AG08395 (cell line): ENCODE measurements at places on chromosomes 13 and 19.

- DNase-seq, result no peak
Measured at GRCh38 chr13:59343993-59344822, 819.5 kb downstream of the DIAPH3 start.

GRCh38 chr13:106357198-106357597, 178.3 kb downstream of the EFNB2 start:
- DNase-seq, result peak; percentile 64

GRCh38 chr13:98517576-98518310, 59.2 kb downstream of the STK24 start:
- DNase-seq, result no peak

GRCh38 chr19:32910874-32911273, 41.3 kb upstream of the SLC7A9 start:
- DNase-seq, result no peak

GRCh38 chr13:53052675-53053074, 24.1 kb downstream of the OLFM4 start:
- DNase-seq, result no peak

- DNase-seq, result no peak
Measured at GRCh38 chr13:42673677-42674076, 99.7 kb downstream of the TNFSF11 start.

GRCh38 chr13:74867460-74867859, 614.5 kb downstream of the TBC1D4 start:
- DNase-seq, result peak; percentile 3

DNA sequence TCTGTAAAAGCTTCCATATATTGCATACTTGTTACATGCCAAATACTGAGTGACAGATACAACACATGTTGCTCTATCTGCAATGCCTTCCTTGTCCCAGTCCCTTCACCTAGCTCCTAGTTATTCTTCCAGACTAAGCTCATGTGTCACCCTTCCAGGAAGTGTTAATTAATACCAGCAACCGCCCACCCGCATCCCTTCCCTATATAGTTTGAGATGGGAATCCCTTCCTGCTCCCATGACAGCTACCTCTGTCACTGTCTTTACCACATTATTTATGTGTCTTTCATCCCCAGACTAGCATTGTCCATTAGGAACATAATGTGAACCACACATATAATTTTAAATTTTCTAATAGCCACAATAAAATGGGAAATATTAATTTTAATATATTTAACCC, 49.5 kb upstream of the FRY start:
- no peak for DNase-seq

GRCh38 chr19:1661995-1662394, 9.6 kb upstream of the TCF3 start:
- DNase-seq, result no peak

- no peak for DNase-seq
Measured at GRCh38 chr19:4360081-4360569, 16.8 kb downstream of the MPND start.

DNA sequence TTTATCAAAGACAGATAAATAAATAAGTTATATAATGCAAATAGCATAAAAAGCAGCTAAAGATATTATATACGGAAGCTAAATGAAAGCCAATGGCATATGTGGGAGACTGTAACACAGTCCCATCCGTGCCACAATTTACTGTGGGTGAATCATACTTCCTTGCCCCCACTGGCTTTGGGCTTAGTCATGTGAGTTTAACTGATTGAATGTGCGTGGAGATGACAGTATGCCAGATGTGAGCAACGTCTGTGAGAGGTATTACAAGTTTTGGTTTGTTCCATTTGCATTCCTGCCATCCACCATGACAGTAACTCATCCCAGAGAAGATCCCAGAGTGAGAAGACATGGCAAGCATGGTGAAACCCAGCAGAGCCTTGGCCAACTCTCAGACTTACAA, 340.0 kb downstream of the SUCLA2 start:
- peak; percentile 82 for DNase-seq

DNA sequence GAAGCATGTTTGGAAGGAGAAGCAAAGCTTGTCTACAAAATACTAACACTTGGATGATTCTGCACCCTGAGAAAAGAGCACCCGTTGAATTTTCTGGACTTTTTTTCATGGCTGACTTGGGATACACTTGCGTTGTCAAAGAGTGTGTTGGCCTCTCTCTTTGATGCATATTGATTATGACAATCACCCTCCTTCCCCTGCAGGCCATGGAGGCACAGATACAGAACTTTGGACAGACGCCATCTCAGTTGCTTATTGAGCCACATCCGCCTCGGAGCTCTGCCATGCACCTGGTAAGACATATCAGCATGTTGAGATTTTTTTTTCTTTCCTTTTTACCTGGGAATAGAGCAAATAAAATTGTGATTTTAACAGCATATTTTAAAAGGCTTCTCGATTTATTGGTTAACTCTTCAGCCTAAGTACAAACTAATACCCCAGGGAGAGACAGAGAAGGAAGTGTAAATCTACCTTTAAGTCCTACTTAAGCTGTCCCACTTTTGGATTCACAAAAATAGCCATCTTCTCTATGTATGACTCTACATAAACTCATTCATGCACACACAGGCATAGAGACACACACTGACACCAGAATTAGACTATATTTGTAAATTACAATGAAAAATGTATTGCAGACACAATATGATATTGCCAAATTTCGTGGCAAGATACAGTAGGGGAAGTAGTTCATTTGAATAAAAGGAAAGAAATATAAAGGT, 169.7 kb upstream of the MAB21L1 start:
- DNase-seq, result no peak

GRCh38 chr13:111202156-111202621, 87.1 kb downstream of the ARHGEF7 start:
- no peak for DNase-seq

DNA sequence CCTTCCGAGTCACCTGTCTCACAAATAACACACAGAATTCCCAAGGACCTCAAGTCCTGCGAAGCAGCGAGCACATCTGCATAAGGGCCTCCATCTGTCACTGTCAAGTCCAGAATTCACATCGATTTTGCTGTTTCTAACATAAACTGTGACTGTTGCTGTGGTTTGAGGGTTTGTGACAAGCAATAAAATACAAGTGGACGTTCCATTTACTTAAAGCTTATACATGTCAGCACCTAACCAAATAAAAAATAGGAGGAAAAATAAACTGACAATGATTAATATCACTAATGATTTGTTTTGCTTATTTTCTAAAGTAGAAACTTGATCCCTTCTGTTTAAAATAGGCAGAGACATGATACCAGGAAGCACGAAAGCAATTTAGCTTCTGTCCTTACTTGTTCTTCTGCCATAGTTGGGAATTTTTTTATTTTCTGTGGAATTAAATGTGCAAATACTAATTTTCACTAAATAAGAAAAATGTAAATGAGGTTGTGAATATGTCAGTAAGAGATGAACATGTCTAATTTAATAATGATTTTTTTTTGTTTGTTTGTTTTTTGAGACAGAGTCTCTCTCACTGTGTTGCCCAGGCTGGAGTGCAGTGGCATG, 279.1 kb downstream of the FGF9 start:
- DNase-seq, result no peak

GRCh38 chr19:3959766-3960131, 11.2 kb downstream of the DAPK3 start:
- no peak for DNase-seq

- no peak for DNase-seq
Measured at GRCh38 chr19:8481201-8481600, 21.2 kb downstream of the PRAM1 start.

GRCh38 chr13:30915691-30916541, 9.8 kb downstream of the MEDAG start:
- DNase-seq, result no peak

DNA sequence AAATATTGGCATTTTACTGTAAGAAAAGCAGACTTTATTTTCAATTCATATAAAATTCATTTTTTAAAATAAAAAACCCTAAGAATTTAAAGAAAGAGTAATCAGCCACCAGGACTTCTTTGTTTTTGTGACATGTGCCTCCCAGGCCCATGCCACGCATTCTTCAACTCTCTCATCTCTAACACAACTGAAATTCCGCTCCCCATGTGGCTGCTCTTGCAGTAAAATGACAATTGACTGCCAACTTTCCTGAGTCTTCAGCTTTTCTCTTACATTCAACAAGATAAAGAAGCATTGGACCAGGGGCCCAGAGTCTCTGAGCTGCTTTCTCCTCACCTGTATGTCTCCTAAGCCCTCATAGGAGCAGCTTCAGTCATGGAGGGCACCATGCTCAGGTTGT, 372.1 kb downstream of the UQCRFS1 start:
- no peak for DNase-seq

- no peak for DNase-seq
Measured at GRCh38 chr13:54232700-54233099, 1204.1 kb downstream of the OLFM4 start.

GRCh38 chr13:70336866-70337265, 228.6 kb upstream of the KLHL1 start:
- DNase-seq, result no peak

DNA sequence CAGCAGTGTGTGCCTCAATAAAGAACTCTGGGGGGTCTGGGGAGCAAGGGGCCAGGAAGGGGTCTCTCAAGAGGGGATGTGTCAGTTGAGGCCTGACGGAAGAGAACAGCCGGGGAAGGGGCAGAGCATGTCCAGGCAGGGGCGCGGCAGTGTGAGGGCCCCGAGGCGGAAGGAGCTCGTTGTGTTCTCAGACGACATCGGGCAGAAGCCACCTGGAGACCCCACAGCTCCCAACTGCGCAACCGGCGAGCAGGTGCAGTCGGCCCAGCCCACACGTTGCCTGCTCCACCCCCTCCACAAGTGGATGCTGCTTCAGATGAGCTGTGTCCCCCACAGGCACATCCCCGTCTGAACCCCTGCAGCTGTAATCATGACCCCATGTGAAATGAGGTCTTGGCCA, 4.9 kb downstream of the CACTIN start:
- no peak for DNase-seq

- DNase-seq, result peak; percentile 1
Measured at GRCh38 chr13:68834375-68834774, 1273.3 kb upstream of the ATXN8OS start.

GRCh38 chr13:36619535-36619934, 54.3 kb upstream of the SERTM1 start:
- no peak for DNase-seq

DNA sequence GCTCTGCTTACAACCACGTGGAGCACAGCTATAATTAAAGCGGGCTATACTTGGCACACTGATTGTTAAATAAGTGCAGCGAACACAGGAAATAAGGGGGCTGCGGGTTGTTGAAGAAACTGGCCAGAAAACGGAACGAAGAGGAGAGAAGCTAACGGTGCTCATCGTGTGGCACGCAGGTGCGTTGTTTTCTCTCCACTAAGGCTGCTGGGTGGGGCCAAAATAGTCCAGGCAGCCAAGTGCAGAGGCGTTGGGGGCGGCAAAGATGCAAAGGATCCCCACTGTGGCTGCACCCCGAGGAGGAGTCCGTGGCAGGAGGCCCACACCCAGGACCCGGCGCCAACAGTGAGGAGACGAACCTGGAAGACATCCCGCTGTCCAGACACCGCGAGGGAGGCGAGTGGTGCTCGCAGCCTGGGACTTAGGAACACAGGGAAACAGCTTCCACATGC, 8.1 kb upstream of the ARL11 start:
- no peak for DNase-seq

DNA sequence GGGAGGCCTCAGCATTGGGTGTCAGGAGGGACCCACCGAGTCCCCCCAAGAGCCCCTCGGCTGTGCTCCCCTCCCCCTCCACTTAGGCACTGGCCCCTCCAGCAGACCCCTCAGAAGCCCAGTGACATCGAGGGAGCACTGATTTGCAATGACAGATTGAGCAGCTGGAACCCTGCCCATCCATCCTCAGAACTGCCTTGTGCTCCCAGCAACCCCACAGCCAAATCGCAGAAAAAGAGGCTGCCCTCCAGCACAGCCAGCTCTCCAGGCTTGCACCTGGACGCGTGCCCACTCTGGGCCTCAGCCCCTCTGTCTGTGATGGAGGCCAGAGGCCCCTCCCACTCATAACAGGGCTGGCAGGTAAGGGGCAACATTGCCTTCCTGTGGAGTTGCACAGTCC, 123.2 kb upstream of the VSTM2B start:
- no peak for DNase-seq

DNA sequence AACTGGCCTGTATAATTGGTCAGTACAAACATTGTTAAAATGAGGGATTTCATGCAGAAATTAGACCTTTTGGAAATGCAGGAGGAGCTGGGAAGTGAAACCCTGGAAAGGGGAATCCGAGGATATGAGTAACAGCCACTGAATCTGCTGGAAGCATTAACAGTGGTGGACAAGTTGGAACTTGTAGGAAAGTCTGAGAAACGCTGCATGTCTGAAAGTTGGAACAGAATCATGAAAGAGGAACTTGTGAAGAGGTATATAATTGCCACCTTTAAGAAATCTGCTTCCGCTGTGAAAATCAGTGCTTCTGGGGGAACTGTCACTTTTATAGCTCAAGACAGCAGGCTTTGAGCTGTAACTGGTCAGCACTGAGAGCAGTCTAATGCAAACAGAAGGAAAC, 716.5 kb upstream of the PRR20A start:
- no peak for DNase-seq

- no peak for DNase-seq
Measured at GRCh38 chr13:112966776-112967175, 2.2 kb upstream of the MCF2L start.

GRCh38 chr19:5567360-5567969, at the start of gene TINCR:
TSS of gene TINCR (minus strand) at chr19:5567953.
- no peak for DNase-seq

- no peak for DNase-seq
Measured at GRCh38 chr13:29482504-29482903, 113.0 kb downstream of the SLC7A1 start.

DNA sequence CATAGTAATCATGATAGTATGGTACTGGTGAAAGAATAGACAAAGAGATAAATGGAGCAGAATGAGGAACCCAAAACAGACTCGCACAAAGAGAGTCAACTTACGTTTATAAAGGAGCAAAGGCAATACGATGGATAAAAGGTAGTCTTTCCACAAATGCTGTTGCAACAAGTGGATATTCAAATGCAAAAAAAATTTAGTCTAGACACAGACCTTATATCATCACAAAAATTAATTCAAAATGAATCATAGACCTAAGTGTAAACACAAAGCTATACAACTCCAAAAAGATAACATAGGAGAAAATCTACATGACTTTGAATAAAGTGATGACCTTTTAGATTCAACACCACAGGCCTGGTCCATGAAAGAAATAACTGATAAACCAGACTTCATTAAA, 131.6 kb downstream of the KL start:
- no peak for DNase-seq

GRCh38 chr13:24692561-24692960, 12.4 kb downstream of the ATP12A start:
- DNase-seq, result peak; percentile 89

DNA sequence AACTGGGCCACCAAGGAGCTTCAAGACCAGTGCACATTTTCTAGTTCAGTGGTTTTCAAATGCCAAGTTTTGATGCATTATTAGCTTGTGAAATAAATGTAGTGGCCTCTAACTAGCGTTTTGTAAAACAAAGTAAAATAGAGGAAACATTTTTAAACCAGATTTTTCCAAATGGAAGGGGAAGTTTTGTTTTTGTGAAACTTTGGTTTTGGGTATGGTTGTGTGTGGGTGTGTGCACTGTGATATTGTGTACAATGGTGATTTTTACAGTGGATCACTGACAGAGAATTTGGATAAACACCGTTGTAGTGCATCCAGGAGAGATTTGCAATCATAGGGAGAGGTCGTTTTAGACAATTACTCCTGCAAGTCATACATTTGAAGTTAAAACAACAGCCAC, 108.9 kb downstream of the SLC7A1 start:
- no peak for DNase-seq
